ENCODE measurements at places on chromosomes 13 and 19.

DNA sequence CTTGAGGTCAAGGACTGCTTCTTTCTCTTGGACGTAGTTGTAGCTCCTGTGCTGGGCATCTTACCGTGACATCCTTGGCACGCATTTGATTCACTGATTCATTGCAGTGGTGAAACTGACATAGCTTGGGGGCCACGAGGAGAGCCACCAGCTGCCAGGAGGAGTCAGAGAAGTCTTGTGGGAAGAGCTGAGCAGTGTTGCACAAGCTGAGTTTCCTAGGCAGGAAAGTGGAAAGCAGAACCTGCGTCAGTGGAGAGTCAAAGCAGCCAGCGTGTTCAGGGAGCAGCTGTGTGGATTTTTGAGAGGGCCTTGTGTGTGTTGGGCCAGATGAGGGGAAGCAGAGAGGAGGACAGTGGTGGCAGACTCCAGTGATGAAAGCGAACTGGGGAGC lies 5.3 kb upstream of the GPR183 start:
- DNase-seq: peak; percentile 81

GRCh38 chr13:102847272-102848234 lies 1.7 kb downstream of the ERCC5 start:
- peak; percentile 11 for DNase-seq

DNA sequence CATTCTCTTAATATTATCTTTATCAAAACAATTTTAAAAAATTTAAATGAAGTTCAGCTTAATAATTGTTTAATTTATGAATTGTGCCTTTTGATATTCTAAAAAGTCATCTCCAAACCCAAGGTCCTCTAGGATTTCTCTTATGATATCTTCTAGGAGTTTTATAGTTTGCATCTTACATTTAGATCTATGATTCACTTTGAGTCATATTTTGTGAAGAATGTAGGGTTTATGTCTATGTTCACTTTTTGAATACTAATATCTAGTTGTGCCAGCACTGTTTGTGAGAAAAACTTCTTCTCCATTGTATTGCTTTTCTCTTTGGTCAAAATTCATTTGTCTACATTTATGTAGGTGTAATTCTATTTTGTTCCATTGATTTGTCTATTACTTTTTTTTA lies 1068.4 kb upstream of the SPRY2 start:
- DNase-seq: no peak

- no peak for DNase-seq
Observed at GRCh38 chr19:5078666-5079065, 109.8 kb downstream of the KDM4B start.

DNA sequence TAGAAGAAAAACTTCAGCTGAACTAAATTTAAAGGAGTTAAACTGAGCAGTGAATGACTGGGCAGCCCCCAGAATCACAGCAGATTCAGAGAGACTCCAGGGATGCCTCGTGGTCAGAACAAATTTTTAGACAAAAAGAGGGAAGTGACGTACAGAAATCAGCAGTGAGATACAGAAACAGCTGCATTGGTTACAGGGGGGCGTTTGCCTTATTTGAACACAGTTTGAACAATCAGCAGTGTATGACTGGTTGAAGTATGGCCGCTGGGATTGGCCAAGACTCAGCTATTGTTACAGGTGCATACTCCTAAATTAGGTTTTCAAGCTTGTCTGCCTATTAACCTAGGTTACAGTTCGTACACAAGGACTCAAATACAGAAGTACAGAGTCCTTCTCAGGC lies 2.2 kb upstream of the SPRYD7 start:
- DNase-seq: no peak

DNA sequence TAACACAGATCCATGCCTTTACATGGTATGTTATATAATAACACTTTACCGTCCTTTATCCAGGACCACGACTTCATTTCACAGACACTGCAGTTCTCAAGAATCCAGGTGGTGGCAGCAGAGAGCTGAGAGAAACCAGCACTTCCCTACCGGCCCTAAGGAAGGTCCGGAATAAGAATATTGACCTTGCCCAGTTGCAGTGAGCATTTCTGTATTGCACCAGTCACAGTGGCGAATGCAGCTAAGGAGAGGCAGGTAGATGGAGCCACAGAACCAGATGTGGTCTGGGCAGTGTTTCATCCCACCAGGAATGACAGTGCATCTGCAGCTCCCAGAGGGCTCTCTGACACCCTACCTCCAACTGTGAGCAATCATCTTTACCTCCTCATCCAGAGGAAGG lies 44.6 kb downstream of the ZNF787 start:
- no peak for DNase-seq

DNA sequence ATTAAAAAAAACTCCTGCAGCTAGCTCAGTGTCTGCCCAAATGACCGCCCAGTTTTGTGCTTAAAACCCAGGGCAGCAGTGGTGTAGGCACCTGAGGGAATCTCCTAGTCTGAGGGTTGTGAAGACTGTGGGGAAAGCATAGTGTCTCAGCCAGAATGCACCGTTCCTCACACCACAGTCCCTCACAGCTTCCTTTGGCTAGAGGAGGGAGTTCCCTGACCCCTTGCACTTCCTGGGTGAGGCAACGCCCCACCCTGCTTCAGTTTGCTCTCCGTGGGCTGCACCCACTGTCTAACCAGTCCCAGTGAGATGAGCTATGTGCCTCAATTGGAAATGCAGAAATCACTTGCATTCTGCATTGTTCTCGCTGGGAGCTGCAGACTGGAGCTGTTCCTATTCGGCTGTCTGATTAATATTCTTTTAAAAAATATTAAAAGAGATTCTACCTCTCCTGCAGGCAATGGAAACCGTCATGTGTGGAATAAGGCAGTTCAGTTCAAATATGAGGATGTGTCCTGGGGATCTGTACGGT lies 645.7 kb downstream of the FGF9 start:
- DNase-seq: no peak

DNA sequence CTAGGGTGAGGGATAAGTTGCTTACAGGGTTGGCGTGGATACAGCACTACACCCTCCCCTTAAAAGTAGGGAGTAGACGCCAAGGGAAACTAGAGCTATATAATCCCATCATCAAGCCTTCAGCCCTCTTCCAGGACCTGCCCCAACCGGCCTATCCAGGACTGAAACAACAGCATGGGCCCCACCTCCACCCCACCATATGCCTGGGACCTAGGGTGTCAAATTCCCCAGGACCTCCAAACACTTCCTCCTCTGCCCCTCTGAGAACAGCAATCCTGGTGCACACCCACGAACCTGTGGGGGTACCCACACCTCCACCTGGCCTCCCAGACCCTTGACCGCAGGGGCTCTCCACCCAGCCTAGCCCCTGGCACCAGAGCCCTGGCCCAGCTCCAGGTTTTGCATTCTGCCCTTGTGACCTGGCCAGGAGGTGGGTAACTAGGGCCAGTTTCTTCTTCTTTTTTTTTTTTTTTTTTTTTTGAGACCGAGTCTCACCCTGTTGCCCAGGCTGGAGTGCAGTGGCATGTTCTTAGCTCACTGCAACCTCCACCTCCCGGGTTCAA lies 1.4 kb upstream of the CYP2F1 start:
- no peak for DNase-seq

DNA sequence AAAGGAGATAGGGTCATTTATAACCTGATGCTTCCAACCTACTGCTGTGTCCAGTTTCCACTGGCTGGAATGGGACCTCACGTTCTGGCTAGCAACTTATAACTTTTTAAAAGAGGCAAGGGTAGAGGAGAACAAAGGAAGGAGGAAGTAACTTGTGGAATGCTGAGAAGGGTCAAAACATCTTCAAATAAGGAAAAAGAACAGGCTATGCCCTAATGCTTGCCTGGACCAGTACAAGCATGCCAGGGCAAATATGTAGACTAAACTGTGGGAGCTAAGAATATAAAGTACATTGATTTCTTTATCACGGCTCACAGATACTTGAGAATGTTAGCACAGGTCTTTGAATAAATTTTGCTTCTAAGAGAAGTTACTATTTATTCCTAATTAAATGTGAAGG lies 1.5 kb upstream of the ZNF561 start:
- no peak for DNase-seq

DNA sequence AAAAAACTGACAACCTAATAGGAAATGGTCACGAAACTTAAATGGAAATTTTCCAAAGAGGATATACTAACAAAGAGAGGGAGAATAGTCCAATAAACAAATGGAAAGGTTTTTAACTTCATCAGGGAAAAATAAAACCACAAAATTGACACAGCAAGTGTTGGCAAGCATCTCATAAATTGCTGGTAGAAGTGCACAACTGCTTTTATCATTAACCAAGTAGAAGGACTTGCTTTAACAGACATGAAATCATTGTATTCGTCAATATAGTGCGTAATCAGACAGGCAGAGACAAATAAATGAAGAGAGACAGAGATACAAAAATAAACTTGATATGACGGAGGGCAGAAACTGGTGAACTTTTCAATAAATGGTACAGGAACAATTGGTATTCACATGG lies 7.4 kb downstream of the TGDS start:
- DNase-seq: no peak

DNA sequence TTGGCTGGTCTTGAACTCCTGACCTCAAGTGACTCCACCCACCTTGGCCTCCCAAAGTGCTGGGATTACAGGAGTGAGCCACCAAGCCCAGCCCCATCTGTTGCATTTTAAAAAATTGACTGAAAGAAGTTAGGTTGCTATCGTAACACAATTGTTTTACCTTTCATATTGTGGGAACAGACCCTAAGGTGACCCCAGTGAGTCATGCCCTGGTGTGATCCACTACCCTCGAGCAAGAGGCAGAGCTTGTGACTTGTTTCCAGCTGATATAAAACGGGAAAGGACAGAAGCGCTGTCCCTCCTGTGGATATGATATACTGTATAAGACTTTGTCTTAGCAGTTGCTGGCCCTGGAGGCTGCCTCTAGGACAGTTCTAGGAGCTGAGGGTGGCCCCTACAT lies 308.6 kb downstream of the HS6ST3 start:
- DNase-seq: no peak

- no peak for DNase-seq
Observed at GRCh38 chr13:110408286-110408685, 101.2 kb downstream of the COL4A2 start.

DNA sequence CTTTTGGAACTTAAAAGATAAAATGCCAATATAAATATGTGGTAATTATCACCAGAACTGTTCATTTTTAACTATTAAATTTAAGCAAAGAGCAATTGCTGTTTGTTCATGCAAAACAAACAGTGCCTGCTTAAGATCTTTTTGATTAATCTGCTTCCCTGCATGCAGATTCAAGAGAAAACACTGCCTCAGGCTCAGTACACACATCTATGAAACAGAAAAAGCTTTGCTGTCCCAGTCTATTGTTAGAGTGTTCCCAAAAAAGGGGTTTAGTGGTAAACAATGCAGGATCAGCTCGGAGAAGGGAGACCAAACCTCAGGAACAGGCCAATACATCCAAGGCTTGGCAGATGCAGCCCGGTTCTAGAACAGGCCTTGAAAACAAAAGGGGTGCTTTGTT lies 49.3 kb upstream of the TDRD3 start:
- no peak for DNase-seq

DNA sequence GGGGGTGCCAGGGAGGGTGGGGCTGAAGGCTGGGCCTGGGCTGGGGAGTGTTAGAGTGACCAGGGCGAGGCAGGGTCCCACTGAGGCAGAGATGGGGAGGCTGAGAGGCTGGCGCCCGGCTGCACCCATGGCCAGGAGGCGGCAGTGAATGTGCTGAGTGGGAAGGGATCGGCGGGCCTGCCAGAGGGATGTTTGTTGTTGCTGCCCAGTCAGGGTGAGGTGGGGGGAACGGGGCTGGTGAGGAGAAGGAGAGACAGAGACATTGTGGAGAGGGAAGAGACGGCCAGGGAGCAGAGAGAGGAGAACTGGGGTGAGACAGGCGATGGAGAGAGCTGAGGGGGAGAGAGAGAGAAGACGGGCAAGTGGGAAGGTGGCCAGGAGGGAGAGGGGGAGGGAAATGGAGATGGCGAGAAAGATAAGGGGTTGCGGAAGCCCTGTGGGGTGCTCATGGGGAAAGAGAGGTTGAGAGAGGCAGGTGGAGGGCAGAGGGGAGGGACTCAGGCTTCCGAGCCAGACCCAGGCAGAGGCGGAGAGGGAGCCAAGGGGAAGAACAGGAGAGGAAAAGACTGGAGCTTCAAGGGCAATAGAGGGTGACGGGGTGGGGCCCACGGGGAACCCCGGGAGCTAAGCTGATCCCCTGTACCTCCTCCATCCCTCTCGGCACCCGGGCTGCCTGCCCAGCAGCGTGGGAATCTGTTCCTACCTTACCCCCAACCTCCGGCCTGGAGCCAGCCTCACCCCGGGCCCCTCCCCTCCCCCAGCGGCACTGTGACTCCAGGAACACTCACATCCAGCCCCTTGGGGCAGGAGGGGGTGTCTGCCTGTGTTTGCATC lies 690 bp upstream of the B3GNT8 start:
- peak; percentile 24 for DNase-seq

- no peak for DNase-seq
Observed at GRCh38 chr13:79628463-79628862, 147.5 kb downstream of the NDFIP2 start.

DNA sequence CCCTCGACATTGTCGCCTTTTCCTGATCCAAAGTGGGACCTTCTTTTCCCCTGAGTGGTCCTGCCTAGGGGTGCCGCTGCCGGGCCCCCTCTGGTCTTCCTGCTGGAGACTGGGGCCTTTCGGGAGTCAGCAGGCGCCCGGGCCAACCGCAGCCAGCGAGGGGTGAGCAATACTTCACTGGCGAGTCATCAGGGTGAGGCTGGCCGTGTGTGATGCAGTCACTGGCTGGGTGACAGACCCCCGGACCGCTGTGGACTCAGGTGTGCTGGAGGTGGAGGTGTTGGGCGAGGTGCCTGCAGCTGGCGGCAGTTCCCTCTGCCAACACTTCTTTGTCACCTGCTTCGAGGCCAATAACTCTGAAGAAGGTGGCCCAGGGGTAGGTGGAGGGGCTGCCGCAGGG lies 1.5 kb upstream of the CGB5 start:
- no peak for DNase-seq

GRCh38 chr13:66501181-66501580 lies 729.0 kb downstream of the PCDH9 start:
- DNase-seq: no peak

GRCh38 chr19:756236-756635 lies 5.3 kb downstream of the MISP start:
- no peak for DNase-seq

GRCh38 chr19:3389876-3390371 lies 23.5 kb downstream of the NFIC start:
- peak; percentile 67 for DNase-seq

- no peak for DNase-seq
Observed at GRCh38 chr19:19064811-19065745, 1.3 kb downstream of the SLC25A42 start.

GRCh38 chr19:41637484-41637883 lies 10.6 kb upstream of the CEACAM4 start:
- no peak for DNase-seq

DNA sequence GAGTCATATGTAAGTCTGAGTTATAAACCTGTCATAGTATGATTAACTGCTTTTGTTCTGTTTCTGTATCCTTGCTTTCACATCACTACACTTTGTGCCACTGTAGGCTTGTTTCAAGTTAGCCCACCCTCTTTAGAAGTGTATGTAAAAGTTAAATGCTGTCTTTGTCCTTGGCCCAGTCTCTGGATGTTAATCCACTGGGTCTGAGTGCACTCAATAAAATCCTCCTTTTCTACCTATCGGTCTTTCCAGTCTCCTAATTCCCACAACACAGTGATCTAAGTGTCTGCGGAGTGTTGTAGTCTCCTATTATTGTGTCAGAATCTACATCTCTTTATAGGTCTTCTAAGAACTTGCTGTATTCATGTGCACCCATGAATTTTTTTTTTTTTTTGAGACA lies 14.1 kb downstream of the ZNF429 start:
- DNase-seq: no peak

GRCh38 chr19:34734537-34735103 lies 577 bp downstream of the ZNF181 start:
- DNase-seq: no peak

Measured in SHP77 treated with DMSO at 0.1 percent for 48 hours (cell line).